ENCODE measurements at places on chromosomes 2 and 18.

GRCh38 chr2:207258263-207258991 lies 92.7 kb upstream of the KLF7 start:
- no peak for DNase-seq

DNA sequence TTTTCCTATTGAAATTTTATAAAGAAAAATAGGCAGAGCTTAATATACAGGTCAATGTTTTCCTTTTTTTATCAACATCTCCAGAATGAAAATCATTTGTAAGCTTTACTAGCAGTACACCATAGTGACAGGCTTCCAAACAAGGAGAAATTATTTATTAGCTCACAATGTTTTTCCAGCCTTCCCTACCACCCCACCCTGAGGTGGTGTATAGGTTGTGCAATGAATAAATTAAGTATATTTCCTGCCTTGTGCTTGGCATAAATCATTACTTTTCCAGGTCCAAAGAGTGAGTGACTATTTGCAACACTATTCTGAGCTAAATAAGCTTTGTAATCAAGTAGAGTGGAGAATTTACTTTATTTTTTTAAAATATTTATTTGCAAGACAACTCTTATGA lies 876.2 kb upstream of the POU3F3 start:
- DNase-seq = no peak

DNA sequence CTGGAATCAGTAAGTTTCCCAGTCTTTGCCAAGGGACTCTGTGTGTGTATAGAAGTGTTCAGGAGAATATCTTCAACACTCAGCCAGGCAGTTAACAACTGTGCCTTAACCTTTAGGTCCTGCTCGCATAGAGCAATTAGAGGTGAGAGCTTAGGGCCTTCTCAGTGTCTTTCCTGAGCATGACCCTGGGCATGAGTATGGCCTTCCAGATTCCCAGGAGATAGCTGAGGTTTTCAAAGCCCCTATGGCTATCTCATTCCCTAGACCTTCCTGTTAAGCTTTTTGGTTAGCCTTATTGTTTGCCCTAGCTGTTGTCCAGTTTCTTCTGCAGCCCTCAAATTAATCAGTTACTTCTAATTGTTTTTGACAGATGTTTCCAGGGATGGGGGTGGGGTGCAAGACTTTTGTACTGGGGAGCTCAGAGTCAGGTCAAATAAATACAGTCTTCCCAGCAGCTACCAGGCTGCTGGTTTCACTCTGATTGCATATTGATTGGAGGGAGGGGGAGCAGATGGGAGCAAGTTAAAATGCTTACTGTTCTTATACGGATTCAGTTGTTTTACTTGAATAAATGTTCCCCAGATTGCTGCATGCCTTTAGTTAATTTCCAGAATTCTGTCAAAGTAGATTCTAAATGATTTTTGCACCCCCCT lies 23.1 kb downstream of the PDK1 start:
- no peak for DNase-seq

DNA sequence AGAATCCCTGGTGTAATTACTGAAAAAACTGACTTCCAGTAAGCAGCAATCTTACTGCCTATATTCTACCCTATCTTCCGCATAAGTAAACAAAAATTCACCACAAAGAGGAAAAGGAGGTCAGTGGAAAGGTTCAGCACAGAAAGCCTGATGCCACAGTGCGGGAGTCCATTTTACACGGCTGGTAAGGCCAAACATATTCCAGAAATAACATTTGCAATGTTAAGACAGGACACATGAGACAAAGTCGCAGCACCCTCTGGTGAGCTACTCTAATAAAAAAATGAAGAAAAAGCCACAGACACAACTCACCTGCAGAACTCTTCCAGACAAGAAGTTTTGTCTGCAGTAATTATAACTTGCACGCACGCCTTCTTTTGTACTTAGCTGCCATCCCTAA lies 40.6 kb downstream of the GEMIN6 start:
- DNase-seq = no peak

DNA sequence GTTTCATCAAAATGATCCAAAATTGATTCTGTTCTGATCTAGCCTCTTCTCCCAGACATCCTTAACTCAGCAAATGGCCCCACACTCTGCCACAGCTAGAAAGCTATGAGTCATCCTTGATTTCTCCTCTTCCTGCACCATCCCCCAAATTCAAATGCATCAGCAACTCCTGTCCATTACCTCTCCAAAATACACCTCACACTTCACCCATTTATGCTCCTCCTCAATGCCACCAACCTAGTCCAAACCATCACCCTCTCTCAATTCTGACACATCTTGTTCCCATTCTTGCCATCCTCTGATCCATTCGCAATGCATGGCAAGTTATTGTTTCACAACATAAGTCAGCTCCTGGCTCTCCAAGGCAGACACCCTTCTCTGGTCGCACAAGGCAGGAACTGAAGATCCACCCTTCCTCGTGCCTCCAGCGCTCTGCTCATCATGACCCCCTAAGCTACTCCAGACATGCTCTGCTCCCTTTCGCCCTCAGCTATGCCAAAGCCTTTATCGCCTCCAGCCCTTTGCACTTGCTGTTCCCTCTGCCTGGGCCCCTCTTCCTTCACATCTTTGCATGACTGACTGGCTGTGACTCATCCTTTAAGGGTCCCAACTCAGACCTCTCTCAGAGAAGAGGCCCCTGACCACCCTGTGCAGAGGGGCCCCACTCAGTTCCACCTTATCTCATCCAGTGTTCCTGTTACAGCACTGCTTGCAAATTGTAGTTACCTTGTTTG lies 83.6 kb downstream of the MREG start:
- no peak for DNase-seq

- no peak for DNase-seq
Observed at GRCh38 chr2:18959952-18960717, 370.8 kb upstream of the NT5C1B start.

DNA sequence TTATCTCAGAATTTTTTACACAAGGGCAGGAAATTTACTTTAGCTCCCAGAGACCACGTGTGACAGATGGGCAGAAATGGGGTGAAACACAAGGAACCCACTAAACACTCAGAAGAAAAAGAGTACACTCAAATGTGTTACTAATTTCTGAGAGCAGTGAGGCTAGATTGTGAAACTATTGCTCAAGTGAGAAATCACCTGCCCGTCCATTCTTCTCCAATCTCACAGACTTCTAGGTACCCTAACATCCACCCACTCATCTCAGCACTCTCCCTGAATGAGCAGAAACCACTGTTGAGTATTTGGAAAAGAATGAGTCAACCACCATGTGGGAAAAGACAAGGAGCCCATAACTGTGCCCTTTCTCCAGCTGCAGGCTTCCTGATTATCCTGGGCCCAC lies 293.0 kb upstream of the CDH2 start:
- DNase-seq = no peak

GRCh38 chr2:88081924-88082608 lies 14.4 kb downstream of the SMYD1 start:
- DNase-seq = no peak

DNA sequence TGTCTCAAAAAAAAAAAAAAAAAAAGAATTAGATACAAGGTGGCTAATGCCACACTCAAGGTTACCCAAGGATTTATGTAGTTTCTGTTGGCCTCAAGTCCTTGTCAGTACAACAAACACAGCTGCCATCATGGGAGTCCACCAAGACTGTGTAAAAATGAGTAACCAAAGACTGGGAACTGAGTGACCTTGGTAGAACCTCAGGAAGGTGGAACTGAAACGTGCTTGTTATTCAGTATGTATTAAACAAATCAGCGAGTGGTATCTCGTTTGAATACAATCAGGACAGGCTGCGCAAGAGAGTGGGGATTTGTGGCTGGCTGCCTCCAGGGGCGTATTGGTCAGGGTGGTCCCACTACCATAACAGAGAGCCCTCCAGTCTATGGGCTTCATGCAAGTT lies 1.6 kb upstream of the SFTPB start:
- DNase-seq = no peak

DNA sequence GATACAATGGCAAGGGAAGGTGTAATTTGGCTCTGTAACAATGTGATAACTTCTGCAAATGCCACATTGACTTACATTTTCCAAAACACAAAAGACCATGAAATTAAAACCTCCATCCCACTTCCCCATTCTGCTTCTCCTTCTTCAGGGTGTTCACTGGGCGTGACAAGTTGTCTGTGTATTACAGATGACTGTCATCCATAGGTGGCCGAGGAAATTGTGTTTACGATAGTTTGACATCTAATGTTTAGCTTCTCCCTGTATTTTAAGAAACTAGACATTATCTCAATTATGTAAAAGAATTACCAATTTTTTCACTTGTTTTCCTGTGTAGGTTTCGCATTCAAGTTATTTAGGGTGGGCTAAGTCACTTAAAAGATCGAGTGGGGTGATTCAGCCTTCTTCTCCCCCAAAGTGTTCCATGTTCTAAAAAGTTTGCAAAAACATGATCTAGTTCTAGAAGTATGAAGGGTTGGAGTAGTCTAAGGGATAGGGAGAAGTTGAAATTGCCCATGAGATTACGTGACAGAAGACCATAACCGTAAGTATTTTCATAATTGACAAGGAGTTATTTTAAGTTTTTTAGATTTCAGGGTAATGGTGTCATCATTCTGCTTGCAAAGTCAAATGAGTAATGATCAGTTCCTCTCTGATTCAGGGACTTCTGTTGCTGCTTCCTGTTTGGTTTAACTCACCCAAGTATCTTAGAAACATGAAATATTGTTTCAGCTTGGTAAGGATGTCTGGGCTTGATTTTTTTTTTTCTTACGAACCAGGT lies 25.2 kb upstream of the CYTIP start:
- no peak for DNase-seq

- DNase-seq = no peak
Observed at GRCh38 chr2:108345951-108346350, 31.8 kb upstream of the SULT1C4 start.

GRCh38 chr18:49238433-49239042 lies 221.9 kb downstream of the DYM start:
- DNase-seq = no peak

DNA sequence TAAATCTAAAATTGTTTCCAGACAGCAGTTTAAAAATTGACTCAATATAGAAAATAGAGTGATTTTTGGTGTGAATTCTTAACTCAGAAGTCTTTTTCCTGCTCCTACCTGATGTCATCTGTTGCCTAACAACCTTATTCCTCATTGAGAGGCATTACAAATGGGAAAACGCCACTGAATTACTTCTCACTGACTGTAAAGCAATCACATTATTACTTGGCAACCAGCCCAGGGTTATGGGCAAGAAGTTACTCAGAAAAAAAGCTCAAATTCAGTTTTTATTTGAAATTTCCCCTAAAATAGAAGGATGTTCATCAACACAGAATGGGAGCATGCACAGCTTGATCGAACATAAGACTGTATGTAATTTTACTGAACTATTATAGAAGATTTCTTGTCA lies 201.8 kb upstream of the GULP1 start:
- no peak for DNase-seq

DNA sequence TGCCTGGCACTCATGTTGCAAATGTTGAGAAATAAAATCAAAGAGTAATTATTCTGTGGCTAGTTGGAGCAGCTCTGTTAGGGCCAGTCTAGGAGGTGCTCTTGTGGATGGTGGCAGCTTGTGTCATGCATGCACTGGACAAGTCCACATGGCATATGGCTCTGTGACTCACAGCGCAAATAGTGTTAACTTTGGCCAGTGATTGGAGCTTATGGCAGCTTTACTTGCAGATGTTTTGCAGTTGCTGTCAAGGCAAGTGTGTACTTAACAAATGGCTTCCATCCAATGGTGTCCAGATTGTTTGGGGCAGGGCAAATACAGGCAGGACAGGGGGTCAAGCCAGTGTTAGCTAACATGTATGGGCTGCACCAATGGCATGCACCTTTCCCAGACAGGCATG lies 26.1 kb upstream of the TMX3 start:
- no peak for DNase-seq

- no peak for DNase-seq
Observed at GRCh38 chr2:213242653-213243052, 41.6 kb upstream of the SPAG16 start.

DNA sequence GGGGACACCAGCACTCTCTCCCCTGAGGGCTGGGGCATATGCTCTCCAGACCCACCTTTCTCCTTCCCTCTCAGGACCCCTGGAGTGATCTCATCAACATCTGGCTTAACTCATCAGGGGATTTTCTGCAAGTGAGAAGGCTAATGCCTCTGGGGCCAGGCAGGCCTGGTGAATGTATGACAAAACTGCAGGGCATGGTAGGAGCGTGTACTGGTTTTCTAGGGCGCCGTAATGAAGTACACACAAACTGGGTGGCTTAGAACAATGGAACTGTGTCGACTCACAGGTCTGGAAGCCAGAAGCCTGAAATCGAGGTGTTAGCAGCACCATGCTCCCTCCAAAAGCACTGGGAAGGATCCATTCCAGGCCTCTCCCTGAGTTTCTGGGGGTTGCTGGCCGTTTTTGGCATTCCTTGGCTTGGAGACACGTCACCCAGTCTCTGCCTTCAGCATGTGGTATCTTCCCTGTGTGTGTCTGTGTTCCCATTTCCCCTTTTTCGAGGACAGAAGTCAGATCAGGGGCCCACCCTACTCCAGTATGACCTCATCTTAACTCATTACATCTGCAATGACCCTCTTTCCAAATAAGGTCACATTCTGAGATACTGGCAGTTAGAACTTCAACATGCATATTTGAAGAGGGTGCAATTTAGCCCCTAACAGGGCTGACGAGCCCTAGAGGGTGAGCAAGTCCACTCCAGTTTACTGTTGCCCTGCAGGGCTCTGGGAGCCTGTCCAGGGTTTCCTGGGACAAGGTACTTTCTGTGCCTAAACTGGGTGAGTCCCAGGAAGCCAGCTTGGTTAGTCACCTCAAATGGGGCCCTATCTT lies 45.5 kb upstream of the CAB39 start:
- no peak for DNase-seq

- DNase-seq = no peak
Observed at GRCh38 chr2:120769787-120770120, 34.1 kb downstream of the GLI2 start.

Data from effector memory CD8-positive, alpha-beta T cell (primary cell).